ENCODE measurements at places on chromosomes 11 and 22.

GRCh38 chr11:96373826-96374225 lies 15.9 kb downstream of the CCDC82 start:
- no peak for DNase-seq

- peak; percentile 91 for DNase-seq
Measured at GRCh38 chr11:46912526-46913150, 5.7 kb downstream of the LRP4 start.

DNA sequence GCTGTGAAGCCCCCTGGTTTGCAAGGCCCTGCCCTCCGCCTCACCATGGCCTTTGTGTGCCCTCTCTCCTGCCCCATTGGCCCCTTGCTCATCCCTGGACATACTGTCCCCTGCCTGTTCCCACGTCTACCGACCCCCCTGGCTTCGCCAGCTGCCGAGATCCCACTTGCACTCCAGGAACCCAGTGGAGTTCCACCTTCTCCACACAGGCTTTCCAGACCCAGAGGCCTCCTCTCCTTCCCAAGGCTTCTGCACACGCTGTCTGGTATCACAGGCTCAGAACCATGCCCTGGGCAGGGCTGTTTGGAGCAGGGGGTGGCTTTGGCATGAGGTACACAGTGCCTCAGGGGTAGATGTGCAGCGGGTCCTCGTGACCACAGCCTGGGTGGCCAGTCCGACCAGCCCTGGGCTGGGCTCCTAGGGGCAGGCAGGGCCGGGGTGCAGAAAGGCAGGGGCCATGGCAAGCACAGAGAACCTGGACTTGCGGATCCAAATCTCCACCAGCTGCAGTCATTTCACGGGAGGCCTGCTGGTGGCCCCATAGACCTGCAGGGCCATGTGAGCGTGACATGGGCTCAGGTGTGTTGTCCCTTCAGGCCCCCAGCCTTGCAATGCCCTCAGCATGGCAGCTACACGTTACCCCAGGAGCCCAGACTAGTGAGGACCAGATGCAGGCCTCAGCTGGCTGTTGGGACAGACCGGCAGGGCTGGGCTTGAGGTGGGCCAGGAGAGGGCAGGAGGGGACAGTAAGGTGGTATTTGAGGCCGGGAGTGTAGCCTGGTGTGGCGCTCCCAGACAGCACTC lies 9.5 kb downstream of the GRK2 start:
- DNase-seq: no peak

DNA sequence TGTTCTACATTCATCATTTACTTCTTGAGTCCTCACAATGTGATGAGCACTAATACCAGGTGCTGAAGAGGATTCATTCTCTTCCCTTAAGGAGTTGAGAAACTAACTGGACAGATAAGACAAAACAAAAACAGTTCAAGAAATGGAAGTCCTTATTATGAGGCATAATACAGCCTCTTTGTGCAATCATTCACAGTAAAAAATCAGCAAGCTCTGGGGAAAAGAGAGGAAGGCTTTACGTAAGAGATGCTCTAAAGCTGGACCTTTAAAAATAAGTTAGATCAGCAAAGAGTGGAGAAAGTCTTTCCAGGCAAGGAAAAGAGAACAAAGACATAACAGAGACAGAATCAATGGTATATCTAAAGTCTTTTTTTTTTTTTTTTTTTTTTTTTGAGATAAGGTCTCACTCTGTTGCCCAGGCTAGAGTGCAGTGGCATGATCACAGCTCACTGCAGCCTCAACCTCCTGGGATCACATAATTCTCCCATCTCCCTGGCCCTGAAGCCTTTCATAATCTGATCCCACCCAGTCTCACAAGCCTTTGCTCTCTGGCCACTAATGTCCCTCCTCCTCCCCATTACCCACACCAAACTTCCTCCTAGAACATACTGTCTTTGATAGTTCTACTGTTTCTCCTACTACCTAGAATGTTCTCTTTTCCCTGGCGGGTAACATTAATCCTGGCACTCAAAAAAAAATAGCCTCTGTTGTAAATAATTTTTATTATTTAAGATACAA lies 40.9 kb downstream of the MRTFA start:
- no peak for DNase-seq

GRCh38 chr22:40182231-40182835 lies 4.6 kb downstream of the TNRC6B start:
- no peak for DNase-seq

DNA sequence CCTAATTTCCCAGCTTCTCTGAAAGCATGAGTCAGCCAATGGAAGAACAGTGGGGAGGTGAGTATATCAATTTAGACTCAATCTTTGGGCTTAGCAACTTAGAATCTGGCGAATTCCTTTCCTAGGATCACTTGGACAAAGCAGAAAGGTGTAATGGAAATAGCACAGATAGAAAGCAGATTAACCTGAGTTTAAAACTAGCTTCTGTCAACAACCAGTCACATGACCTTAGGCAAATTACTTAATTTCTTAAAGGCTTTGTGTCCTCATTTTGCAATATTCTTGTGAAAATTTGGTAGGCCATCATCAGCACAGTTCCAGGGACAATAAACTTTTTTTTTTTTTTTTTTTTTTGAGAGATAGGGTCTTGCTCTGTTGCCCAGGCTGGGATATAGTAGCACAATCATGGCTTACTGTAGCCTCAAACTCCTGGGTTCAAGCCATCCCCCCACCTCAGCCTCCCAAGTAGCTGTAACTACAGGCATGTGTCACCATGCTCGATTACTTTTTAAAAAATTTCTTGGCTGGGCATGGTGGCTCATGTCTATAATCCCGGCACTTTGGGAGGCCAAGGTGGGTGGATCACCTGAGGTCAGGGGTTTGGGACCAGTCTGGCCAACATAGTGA lies 40.8 kb upstream of the PCF11 start:
- no peak for DNase-seq

- no peak for DNase-seq
Measured at GRCh38 chr11:109015283-109015682, 350.4 kb downstream of the DDX10 start.

GRCh38 chr11:106327134-106327533 lies 249.7 kb downstream of the AASDHPPT start:
- DNase-seq: peak; percentile 51

GRCh38 chr11:12174128-12174476 lies 63.7 kb downstream of the MICAL2 start:
- DNase-seq: no peak

- peak; percentile 58 for DNase-seq
Measured at GRCh38 chr22:39433476-39434242, 23.2 kb upstream of the MGAT3 start.

- DNase-seq: no peak
Measured at GRCh38 chr22:46640293-46641055, 20.3 kb downstream of the GRAMD4 start.

- no peak for DNase-seq
Measured at GRCh38 chr11:34191578-34191977, 86.1 kb downstream of the NAT10 start.

DNA sequence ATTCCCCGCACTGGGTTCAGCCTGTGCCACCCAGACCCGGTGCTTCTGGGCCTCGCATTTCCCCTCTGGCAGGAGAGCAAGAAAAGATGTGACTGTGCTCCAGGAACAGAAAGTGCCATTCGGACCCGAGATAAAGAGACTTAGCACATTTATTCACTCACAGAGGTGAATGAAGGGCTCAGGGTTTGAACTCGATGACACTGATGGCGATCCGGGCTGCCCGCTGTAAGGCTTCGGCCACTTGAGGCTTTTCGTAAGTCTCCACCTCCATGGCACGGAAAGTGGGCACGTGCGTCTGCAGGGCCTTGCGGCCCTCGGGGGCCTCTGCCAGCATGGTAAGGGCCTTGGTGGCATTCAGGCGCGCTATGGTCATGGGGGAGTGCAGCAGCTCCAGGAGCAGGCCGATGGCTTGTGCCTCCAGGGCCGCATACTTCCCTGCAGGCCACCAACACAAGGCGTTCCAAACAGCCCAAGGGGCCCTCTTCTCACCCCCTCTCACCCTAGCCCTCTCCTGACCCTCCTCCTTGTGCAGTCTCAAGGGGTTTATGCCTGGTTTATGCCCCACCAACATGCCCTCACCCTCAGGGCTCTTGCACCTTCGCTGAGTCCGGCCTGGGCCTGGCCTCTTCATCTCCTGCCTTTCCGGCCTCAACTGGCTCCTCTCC lies 10.9 kb upstream of the GNAZ start:
- DNase-seq: no peak

DNA sequence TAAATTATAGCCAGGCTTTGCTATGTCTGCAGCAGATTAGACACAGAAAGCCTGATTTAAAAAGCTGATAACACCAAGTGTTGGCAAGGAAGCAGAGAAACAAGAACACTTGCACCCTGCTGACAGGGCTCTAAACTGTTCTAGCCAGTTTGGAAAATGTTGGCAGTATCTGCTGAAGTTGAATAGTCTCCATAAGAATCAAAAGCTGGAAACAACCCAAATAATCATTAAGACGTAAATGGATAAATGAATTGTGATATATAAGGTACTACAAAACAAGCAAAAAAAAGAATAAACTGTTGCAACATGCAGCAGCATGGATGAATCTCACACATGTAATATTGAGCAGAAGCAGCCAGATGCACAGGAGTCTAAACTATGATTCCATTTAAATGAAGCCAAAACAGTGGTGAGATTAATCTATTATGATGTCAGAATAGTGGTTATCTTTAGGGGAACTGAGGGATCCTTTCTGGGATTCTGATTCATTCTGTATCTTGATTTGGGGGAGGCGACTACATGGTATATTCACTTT lies 40.4 kb upstream of the ADORA2A start:
- no peak for DNase-seq

DNA sequence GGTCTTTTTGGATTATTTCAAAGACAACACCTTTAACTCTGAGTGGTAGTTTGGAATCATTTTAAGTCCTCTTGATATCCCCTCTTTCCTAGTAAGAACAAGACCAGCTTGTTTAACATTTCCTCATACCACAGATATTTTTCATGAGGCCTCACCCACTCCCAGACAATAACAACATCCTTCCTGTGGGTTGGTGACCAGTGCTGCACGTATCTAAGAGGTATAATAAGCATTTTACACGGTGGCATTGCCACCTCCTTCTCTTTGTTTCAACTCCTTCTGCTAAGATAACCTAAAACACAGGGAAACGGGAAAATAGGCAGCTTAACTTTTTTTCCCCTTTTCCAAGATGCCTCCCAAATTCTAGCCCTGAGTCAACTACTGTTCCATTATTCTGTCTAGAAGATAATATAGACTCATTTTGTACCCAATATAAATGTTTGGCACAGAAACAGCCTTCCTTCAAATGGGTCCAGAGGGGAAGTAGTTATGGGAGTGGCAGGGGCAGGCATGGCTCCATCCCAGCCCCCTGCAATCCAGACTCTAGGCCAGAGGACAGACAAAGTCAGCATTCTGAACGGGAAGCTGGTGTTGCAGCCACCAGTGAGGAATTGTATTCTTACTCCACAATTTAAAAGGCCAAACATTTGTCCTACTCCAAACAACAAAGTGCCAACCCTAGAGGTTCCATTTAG lies 28.5 kb downstream of the MAML2 start:
- no peak for DNase-seq

GRCh38 chr22:44638971-44639760 lies 62.8 kb upstream of the PRR5 start:
- peak; percentile 51 for DNase-seq

GRCh38 chr11:110032957-110033570 lies 60.1 kb upstream of the ZC3H12C start:
- no peak for DNase-seq

GRCh38 chr11:119315131-119316015 lies 1.6 kb downstream of the MCAM start:
- DNase-seq: peak; percentile 91

- DNase-seq: no peak
Measured at GRCh38 chr22:39179841-39180335, 27.4 kb upstream of the CBX7 start.

GRCh38 chr22:36227806-36228205 lies 11.5 kb downstream of the APOL2 start:
- peak; percentile 24 for DNase-seq

GRCh38 chr22:27110665-27111451 lies 453.5 kb downstream of the MIAT start:
- DNase-seq: peak; percentile 93

GRCh38 chr22:33438273-33438672 lies 380.1 kb upstream of the SYN3 start:
- no peak for DNase-seq
